A172 (cell line): ENCODE measurements at places on chromosomes 1 and 21. TPM values are rescaled to one million over a fixed set of nuclear protein-coding genes. Genes with fewer than 3 reads are reported as not detected.

TDRD5 gene
- not detected in 2 replicates for total RNA-seq

SERPINC1 gene
- not detected in 2 replicates for total RNA-seq

FOXD2 gene
- total RNA-seq: 0.07 and 0.55 TPM in 2 replicates

CAPN8 gene
- not detected in 2 replicates for total RNA-seq

KCNE2 gene
- total RNA-seq: not detected in 2 replicates

CFHR1 gene
- 0.22 and 1.1 TPM in 2 replicates for total RNA-seq

WNT3A gene
- total RNA-seq: 0.72 TPM in 1 of 2 replicates, not detected in the other

KRTAP13-1 gene
- total RNA-seq: not detected in 2 replicates

EFNA3 gene
- total RNA-seq: 1.5 and 2.5 TPM in 2 replicates

ZNF644 gene
- 37.8 and 50.0 TPM in 2 replicates for total RNA-seq

C1orf159 gene
- 8.2 and 10.0 TPM in 2 replicates for total RNA-seq

ATP1A4 gene
- not detected in 2 replicates for total RNA-seq

ANXA9 gene
- 18.2 and 20.6 TPM in 2 replicates for total RNA-seq
